ENCODE measurements at places on chromosomes 3 and 15. TPM values are rescaled to one million over a fixed set of nuclear protein-coding genes. Genes with fewer than 3 reads are reported as not detected.

DNA sequence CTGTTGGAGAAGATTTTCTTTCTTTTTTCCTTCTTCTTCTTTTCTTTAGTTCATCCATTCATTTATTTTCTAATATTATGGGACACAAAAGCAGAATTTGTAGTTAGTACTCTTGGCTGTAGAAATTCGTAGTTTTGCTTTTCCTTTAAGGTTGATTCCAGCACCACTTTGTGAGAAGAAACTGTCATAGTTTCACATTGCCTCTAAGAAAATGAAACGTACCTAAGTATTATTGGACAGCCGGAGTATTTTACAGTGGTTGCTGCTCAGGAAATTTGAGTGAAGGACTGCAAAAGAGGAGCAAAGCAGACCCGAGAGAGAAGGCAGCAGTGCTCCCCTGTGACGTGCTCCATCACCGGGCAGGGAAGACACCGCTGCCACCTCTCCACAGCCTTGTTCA is 48.1 kb downstream of the PLCL2 start:
- no peak overlapping the region for H3K4me3 ChIP-seq
- H3K27me3 ChIP-seq = no peaks in the 10 kb centered on the region
- no peak for DNase-seq

GRCh38 chr3:129608936-129609590 is 2.6 kb upstream of the PLXND1 start:
- no peaks in the 10 kb centered on the region for H3K27me3 ChIP-seq
- DNase-seq = no peak

DNA sequence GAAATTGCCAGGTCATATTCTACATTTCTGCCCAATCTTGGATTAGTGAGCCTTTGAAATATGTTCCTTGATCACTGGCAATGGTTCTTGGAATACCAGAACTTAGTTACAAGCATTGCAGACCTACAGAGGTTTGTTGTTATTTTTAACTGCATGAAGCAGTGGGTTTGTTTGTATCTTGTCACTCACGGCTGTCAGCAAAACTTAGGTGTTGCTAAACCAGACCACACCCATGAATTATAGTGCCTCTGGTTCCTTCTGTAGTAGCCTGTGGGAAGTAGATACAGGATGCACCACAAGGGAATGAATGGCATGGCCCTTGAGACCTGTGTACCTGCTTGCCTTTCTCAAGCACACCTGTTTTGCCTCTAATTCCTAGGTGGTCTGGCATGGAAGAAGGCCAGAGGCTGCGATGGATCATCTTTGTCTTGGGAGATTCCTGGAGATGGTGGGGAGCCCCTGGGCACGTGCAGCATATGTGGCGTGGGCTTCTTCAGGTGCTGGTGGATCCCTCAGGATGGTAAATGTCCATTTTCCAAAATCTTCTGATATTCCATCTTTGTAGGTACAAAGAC is 138.8 kb downstream of the SNRPN start:
- DNase-seq = no peak
- H3K4me1 ChIP-seq = no peaks in the 10 kb centered on the region
- H3K36me3 ChIP-seq = peaks cover 30% of the 10 kb centered on the region
- H3K4me3 ChIP-seq = no peak overlapping the region

DNA sequence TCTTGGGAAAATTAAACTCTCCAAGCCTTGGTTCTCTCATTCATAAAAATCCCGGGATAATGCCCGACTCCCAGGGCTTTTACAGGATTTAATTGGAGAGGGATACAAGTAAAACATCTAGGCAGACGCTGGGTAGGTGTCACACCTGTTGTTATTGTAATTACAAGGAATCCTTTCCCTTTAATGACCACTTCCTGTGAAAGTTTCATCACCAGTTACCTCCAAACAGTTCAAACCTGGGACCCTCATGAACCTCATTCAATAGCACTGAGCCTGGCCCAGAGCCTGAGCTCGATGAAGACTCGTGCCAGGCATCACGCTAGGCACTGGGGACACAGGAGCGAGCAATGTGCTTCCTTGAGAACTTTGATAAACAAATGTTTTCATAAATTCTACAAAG is 2.1 kb upstream of the RYK start:
- peaks cover 6% of the 10 kb centered on the region for H3K4me1 ChIP-seq
- H3K27ac ChIP-seq = no peak overlapping the region
- H3K27me3 ChIP-seq = no peaks in the 10 kb centered on the region
- no peak overlapping the region for H3K4me3 ChIP-seq

- no peak for DNase-seq
- H3K27ac ChIP-seq = peak overlapping the region; percentile 64
- no peak overlapping the region for H3K4me3 ChIP-seq
- H3K27me3 ChIP-seq = no peaks in the 10 kb centered on the region
- H3K36me3 ChIP-seq = no peaks in the 10 kb centered on the region
Measured at GRCh38 chr3:127052121-127052561, 69.2 kb downstream of the PLXNA1 start.

- H3K4me3 ChIP-seq = no peak overlapping the region
- H3K4me1 ChIP-seq = no peaks in the 10 kb centered on the region
- H3K36me3 ChIP-seq = no peaks in the 10 kb centered on the region
- H3K27ac ChIP-seq = no peak overlapping the region
Measured at GRCh38 chr15:61827131-61827530, 233.1 kb downstream of the VPS13C start.

- no peak overlapping the region for H3K4me3 ChIP-seq
- no peaks in the 10 kb centered on the region for H3K27me3 ChIP-seq
- H3K36me3 ChIP-seq = no peaks in the 10 kb centered on the region
- no peaks in the 10 kb centered on the region for H3K4me1 ChIP-seq
- no peak for DNase-seq
Measured at GRCh38 chr15:81481346-81481745, 107.3 kb upstream of the TMC3 start.

- no peak for DNase-seq
- no peaks in the 10 kb centered on the region for H3K36me3 ChIP-seq
- no peak overlapping the region for H3K4me3 ChIP-seq
- H3K4me1 ChIP-seq = no peaks in the 10 kb centered on the region
Measured at GRCh38 chr3:88019024-88019423, 39.8 kb downstream of the CGGBP1 start.

DNA sequence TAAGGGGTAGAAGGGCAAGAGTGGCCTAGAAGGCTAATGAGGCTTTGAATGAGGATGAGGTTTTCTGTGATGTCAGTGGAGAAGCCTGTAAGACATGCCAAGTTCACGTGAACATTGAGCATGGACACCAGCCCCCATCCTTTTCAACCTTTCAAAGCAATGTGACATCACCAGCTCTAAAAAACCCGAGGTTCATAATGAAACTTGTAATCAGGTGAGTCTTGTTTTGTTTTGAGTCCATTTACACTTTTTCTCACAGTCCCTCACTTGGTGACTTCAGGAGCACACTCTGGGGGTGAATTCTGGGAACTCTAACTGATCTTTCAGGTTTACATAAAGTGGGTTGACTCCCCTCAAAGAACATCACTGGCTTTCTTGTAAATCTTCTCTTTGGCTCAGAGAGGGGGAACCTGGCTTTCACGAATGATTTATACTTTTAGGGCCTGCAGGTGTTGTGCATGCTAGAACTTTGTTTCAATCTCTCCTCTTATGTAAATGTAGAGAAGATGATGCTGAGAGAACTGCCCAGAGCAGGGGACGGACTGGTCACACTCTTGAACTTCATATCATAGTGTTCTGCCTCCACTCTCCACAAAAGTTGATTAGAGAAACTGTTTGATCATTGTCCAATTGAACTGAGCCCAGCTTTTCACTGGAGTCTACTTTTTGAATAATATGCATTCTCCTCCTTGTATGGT is 224.7 kb upstream of the SATB1 start:
- H3K27ac ChIP-seq = no peak overlapping the region
- H3K4me1 ChIP-seq = no peaks in the 10 kb centered on the region
- H3K36me3 ChIP-seq = no peaks in the 10 kb centered on the region
- no peaks in the 10 kb centered on the region for H3K27me3 ChIP-seq
- DNase-seq = no peak

DNA sequence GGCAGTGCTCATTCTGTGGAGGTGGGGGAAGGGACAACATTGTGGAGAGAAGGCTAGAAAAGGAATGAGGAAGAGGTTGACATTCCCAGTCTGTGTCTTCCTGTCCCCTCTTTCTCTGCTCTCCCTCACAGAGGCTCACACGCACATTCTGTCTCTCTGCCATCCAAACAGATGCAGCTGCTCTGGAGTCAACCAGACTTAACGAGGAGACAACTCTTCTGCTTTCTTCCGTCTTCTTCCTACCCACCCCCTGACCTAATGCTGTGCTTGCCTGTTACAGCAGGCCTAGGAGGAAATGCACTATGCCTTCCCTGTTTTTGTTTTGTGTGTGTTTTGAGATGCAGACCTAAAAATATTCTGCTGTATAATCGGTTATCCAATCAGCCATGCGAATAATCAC is 121.9 kb downstream of the CACNA1D start:
- no peak for DNase-seq
- H3K4me1 ChIP-seq = no peaks in the 10 kb centered on the region
- H3K27me3 ChIP-seq = no peaks in the 10 kb centered on the region
- H3K4me3 ChIP-seq = no peak overlapping the region

- H3K27me3 ChIP-seq = no peaks in the 10 kb centered on the region
- no peak for DNase-seq
- no peaks in the 10 kb centered on the region for H3K36me3 ChIP-seq
- H3K4me1 ChIP-seq = no peaks in the 10 kb centered on the region
- H3K27ac ChIP-seq = no peak overlapping the region
Measured at GRCh38 chr3:141096164-141096563, 45.0 kb downstream of the SPSB4 start.

RASGRF1 gene
- 0.16 TPM for total RNA-seq

DUOXA1 gene
- total RNA-seq = 3.3 TPM

RBP2 gene
- total RNA-seq = not detected
